ENCODE measurements at places on chromosomes 1 and 21.

DNA sequence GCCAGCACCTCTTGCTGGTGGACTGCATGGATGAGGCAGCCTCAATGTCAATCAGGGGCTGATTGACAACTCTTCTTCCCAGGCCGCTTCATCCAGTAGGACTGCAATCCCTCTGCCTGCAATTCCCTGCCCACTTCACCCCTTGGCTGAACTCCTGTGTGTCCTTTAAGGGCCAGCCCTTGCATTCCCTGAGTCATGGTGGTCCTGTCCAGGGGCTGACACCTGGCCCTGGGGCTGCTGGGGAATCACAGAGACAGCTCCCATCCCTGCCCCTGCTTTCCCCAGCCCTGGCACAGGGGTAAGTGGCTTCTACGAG is 4.6 kb upstream of the EPS8L3 start:
- no peak for DNase-seq

DNA sequence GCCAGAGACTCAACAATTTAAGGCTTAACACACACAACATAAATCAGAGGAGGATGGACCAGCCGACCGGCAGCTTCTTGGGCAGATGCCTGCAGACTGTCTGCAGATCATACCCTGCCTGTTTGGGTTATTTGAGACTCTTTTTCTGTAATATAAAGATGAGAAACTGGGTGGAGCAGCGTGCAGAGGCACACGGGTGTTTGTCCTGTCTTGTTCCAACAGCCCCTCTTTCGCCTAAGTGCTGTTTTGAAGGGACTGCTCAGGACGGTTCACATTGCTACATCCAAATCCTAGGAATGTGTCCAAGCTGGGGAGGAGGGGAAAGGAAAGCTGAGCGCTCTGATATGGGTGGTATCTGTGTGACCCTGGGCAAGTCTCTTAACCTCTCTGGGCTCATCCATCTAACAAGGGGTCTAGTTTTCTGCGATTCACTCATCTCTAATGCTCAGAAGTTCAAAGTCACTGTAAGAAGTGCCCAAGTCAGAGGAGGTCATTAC is 149.9 kb downstream of the CLIC6 start:
- DNase-seq: no peak

DNA sequence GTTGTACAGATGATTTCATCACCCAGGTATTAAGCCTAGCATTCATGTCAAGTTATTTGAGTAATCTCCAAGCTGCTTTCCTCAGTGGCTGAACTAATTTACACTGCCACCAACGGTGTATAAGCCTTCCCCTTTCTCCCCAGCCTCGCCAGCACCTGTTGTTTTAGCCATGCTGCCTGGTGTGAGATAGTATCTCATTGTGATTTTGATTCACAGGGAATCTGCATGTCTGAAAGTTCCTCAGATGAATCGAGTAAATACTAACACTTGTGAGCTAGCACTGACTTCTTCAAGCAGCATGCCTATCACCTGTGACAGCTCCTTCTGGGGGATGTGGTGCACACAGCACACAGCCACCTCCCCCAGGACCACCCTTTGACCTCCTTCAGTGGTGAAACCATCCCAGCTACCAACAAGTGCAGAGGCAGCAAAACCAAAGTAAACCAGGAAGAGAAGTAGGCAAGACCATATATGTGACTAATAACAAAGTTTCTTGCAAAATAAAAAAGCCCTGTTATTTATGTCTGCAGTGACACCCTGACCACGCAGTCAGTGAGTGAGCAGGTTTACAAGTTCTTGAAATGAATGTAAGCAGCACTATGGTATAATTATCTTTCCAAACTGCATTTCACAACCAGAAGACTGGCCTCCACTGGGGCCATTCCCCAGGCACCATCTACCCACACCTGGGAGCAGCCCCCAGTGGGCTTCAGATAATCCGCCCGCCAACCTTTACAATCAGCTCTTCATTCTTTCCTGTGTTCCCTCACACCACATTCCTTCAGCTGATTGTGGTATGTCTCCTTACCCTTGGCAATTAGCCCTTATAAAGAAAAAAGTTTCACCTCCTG is 173.8 kb downstream of the ETS2 start:
- no peak for DNase-seq

DNA sequence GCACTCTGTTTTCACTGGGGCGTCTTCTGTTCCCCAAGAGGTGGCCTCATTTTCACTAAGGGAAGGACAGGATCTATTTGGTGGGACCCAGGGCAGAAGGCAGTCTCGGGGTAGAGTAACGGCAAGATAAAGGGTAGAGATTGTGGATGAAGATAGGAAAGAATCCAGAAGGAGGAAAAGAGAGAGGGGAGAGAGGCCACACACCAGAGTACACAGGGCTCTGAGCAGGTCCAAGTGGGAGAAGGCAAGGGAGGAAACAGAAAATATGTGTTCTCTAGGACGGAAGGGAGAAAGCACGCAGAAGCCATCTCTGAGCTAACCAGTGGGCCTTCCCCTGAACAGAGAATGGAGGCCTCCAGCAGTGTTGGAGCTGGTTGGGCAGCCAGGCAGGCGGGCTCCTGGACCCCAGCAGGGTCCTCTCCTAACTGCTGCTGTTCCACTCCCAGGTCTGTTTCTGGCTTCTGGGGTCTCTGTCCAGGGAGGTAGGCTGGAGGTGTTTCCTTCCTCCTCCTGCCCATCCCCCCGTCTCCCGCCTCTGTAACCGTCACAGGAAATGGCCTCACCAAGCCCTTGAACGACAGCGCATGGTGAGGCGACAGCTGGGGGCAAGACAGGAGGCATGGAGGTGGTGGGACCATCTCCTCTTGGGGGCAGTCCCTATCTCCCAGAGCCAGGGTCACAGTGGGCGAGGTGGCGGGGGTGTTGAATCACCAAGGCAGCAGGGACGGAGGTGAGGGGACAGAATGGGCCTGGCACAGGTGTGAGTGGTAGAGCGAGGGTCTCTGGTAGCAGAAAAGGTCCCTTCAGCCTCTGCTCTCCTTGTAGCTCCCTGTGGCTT is 649 bp downstream of the PTPN7 start:
- peak; percentile 85 for DNase-seq

DNA sequence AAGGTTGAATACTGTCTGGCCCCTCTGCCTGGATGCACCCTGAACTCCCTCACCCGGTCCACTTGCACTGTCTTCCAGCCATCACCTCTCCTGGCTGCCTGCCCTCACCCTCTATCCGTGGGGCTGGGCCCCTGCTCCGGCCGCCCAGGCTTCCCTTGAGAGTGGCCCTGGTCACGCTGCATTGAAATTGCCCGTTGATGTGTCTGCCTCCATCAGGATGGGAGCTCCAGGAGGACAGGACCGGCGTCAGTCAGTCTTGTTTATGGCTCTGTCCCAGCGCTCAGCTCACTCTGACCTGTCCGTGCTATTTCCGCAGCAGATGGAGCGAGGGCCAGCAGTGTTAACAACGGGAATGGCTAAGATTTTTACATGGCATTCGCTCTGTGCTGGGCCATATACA is 34.9 kb downstream of the FOXO6 start:
- no peak for DNase-seq

DNA sequence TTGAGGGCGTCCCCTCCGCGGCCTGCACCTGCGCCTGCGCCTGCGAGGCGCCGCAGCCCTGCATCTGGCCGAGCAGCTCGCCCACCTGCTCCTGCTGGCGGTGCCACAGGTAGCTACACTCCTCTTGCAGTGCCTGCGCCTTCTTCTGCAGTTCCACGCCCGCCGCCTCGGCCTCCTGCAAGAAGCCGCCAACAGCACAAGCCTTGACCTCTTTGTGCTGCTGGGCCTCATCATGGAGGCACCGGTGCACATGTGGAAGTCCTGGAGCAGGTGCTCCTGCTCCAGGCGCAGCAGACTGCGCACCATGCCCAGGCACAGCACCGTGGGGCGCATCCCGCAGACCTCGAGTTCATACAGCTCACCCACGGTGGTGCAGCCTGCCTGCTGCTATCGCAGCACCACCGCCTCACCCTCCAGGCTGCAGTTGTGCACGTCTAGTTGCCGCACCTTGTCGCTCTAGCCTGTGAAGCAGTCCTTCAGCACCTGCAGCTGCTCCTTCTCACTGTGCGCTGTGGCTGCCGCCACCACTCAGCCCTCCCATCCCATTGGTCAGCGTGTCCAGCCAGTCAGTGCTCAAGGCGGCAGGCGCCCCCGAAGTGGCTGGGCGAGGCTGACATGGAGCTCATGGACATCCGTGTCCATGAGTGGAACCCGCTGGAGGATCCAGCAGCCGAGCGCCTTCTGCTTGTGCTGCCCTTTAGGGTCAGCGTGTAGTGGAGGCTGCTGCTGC is 12.2 kb upstream of the CD2 start:
- no peak for DNase-seq

DNA sequence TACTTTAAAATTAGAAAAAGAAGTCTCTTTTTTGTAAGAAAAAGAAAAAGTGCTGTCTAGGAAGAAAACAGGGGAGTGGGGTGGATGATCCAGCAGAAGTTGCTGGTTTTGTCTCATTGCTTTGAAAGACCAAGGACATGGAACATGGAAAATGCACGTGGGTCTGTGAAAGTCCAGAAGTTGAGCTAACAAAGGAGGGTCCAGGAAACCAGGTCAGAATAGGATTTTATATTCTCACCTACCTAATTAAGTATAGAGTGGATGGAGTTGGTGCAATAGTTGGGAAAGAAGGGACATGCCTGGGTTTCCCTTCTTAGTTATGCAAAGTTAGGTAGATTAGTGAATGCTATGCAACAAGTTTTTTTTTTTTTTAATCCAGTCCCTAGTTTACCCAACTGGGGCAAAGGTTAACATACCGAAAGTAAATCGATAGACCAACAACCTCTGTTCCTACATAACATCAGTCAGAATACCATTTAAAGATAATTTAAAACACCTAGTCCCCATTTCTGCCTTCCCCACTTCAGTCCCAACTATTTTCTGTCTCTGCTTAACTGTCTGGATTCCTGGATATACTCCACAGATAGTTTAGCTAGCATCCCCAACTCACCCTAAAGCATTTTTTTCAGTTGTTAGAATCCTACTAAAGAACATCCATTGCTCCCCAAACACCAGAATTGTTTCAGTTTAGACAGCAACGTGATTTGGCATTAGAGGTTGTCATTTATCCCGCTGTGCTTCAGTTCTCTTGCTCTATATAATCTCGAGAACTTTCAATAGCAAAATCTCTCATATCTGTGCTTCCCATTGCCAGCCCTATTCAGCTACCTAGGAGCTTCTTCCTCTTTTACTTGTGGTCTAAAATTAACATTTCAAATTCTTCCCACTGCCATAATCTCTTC is 105.7 kb upstream of the PLPPR5 start:
- DNase-seq: no peak

DNA sequence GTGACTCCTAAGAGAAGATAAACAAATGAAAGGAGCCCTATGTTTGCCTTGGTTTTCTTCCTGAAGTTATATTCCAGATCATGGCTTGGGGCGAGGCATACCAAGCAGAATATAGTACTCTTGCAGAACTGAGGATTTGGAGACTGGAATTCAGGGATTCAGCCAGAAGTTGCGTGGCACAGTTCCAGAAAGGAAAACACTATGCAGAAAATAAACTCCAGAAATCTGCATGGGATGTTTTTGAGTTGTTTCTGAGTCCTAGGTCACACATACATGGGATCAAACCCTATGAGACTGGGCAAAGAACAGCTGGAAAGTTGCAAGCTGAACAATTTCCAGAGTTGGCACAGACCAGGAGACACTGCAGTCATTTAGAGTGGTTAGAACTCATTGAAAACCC is 42.9 kb upstream of the IFFO2 start:
- DNase-seq: no peak

DNA sequence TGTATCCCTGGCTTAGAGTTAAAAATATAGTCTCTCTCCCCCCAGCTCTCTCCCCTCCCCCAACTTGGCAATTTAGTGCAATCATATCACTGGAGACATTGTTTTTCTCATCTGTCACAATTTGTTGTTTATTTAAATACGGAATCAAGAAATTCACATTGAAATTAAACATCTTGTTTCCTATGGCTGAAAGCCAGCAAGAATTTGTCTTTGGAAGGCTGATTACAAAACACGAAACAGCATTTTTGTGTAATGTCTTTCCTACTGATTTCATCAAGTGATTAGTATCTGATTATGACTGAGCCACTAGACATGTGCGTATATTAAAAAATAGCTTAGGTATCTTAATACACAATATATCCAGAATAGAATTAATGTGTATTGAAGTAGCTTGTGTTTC is 119.7 kb downstream of the LYPLAL1 start:
- no peak for DNase-seq

DNA sequence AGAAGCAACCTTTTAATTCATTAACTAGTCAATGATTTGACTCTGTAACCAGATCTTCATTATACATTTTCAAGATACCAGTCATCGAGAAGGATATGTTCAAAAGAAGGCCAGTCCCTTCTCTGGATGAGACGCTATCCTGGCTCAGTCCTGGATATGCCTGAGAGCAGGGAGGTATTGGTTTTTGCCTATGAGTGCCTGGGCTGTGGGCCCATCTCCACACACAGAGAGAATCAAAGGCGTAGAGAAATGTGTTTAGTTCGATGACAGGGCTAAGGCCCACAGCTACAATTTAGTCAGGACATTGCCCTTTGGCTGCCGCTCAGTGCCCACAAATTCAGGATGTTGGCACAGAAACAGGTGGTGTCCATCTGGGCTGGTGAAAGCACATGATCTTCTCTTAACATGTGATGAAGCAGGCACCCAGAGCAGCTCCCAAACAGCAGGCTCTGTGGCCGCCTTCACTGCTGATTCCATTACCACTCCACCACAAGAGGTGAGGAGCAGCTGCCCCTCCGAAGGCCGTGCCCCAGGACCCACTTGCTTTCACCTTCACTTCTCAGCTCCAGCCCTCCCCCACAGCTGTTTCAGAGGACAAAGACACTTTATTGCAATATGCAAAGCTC is 24.7 kb downstream of the ACKR1 start:
- DNase-seq: no peak

DNA sequence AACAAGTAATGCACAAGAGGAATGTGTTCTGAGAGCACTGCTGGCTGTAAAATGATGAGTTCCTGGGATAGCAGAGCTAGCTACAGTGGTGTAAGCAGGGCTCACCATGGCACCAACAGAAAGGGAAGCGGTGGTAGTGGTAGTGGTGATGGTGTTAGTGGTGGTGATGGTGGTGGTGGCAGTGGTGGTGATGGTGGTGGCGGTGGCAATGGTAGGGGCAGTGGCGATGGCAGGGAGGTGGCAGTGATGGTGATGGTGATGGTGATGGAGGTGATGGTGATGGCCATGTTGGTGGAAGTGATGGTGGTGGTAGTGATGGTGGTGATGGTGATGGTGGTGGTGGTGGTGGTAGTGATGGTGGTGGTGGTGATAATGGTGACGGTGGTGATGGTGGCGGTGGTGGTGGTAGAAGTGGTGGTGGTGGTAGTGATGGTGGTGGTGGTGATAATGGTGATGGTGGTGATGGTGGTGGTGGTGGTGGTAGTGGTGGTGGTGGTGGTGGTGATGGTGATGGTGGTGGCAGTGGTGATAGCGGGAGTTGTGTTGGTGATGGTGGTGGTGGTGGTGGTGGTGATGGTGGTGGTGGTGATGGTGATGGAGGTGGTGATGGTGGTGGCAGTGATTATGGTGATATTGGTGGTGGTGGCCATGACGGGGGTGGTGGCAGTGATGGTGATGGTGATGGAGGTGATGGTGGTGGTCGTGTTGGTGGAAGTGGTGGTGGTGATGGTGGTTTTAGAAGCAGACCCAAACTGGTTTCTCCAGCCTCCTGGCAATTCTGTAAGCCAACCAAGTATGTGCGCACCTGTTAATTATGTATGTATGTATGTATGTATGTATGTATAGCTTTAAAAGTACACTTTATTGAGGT is 254.1 kb downstream of the TRABD2B start:
- DNase-seq: no peak

- DNase-seq: no peak
These were observed 142.8 kb downstream of the ETS2 start for GRCh38 chr21:38948377-38949069.

- DNase-seq: no peak
These were observed 16.2 kb upstream of the PLA2G4A start for GRCh38 chr1:186812570-186812969.
